ENCODE measurements at places on chromosomes 6 and 20. TPM values are rescaled to one million over a fixed set of nuclear protein-coding genes. Genes with fewer than 3 reads are reported as not detected.

DNA sequence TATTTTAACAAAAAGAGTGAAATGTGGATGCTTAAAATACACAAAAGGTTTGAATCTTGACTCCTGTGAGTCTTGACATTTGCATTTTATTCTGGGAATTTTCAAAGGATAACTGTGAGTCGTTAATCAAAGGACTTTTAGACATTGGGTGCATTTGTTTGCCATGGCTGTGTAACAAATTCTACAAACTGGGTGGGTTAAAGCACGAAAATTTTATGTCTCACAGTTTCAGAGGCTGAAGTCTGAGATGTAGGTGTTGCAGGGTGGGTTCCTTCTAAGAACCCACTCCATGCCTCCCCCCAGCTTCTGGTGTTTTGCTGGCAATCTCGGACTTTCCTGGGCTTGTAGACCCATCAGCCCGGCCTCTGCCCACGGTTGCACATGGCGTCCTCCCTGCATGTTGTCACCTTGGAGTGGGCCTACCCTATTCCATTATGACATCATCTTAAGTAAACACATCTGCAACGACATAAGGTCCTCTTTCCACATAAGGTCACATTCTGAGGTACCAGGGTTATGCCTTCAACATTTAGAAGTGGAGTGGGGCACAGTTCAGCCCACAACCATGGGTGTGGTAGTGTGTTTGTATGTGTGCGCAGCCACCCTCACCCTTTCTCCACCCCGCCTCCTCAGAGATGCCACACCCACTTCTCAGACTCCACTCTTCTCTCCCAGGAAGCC lies 113.1 kb downstream of the FOXA2 start:
- no peak for DNase-seq

- no peak for DNase-seq
Observed at GRCh38 chr6:157912326-157912725, 69.3 kb upstream of the SYNJ2 start.

GRCh38 chr6:110528101-110528929 lies 51.9 kb upstream of the SLC22A16 start:
- peak; percentile 92 for DNase-seq

DNA sequence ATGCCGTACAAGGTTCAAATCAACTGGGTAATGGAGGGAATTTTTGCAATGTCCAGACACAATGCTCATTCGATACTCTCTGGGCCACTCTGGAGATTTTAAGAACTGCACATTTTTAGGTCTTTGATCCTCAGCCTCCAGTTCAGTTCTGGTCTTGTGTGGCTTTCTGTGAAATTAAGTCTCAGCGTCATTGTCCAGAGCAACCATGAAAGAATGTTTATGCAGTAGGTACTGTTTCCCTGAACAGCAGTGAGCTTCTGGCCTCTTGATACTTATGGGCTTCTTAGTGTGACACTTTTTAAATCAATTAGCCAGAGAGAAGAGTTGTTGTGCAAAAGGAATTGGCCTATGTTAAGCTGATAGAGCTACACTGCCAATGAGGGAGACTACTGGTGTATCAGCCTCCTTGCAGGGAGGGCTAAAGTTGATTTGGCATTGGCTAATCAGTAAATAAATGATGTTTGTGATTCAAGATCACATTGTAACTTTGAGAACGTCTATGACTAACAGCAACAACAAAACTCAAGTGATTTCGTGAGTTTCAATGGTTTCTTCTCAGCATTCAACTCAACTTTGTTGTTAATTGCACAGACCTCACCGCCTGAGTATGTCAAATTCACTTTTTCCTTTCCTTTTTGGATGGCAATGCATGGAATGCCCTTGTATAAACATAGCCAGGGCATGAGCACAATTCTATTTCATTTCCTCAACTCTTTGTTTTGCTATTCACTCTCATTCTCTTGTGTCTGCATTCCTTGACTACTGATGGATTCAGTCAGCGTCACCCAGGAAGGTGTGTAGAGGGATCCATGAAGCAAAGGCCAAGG lies 85.1 kb downstream of the GJA1 start:
- peak; percentile 96 for DNase-seq

- no peak for DNase-seq
Observed at GRCh38 chr6:44222486-44223318, 693 bp upstream of the SLC29A1 start.

DNA sequence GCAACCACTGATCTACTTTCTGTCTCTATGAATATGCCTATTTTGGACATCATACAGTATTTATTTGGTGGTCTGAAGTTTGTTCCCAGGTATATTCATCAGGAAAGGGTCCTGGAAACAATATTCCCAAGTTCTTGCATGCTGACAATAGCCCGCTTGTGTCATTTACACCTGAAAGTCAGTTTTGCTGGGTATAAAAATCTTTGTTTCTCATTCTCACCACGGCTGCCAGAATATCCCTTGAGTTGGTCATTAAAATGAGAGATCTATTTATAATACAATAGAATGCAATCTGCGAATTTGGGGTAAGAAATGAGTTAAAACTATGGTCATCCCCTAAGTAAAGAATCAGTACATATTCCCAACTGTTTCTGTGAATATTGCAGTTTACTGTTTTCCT lies 79.0 kb downstream of the MAN1A1 start:
- DNase-seq = no peak

GRCh38 chr6:150271501-150272263 lies 97.1 kb upstream of the IYD start:
- DNase-seq = no peak

DNA sequence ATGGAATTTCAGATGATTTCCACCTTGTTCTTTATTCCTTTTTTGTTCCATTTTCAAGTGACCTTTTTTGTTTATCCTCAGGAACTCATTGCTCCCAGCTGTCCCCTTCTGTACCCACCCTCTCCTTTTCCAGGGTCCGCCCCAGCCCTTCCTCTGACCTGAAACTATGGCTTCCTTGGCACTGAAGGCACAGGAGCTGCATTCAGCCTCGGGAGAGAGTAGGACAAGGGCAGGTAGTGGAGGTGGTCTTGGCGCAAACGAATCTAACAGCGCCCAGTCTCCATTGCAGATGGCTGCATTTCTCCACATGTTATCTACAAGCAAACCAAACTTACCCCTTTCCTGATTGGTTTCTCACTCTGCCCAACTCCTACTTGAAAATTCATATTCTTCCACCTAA lies 8.8 kb upstream of the ULBP2 start:
- no peak for DNase-seq

GRCh38 chr20:43442282-43442880 lies 15.3 kb upstream of the SRSF6 start:
- no peak for DNase-seq

- DNase-seq = no peak
Observed at GRCh38 chr6:23184351-23184750, 615.0 kb downstream of the HDGFL1 start.

- no peak for DNase-seq
Observed at GRCh38 chr6:146546443-146547043, 2.9 kb downstream of the RAB32 start.

DNA sequence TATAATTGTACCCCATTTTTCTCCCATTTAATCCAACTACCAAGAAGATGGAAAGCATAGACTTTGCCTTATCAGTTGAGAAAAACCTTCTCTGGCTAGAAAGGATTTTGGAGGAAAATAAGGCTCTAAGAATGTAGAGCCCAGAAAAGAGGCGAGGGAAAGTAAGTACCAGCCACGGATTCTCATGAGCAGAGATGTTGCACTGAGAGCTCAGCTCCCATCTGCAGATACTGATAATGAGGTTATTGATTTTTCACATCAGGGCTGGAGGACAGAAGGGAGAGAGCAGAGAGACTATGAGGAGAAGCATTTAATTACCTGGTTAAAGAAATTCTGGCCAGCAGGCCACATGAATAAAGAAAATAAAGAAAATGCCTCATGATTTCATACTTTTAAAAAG lies 104.4 kb upstream of the FAM184A start:
- no peak for DNase-seq

DNA sequence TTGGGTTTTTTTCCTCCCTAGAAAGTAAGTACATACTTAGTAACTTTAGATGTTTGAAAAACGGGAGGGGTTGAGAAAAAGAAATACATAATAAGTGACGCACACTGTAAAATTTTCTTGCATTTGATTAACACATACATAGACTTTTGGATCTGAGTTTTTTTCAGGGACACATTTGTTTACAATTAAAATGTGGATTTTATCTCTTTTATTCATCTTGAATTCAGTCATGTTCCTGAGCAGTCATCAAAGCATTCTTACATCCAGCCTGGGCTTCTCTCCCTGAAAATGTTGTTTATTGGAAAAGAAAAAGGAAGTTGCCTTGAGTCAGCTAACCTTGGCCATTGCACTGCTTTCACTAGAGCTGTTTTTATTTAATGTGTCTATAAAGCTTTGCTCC lies 8.7 kb upstream of the RPP40 start:
- peak; percentile 36 for DNase-seq

GRCh38 chr20:43870484-43870883 lies 44.2 kb upstream of the TOX2 start:
- DNase-seq = no peak

GRCh38 chr6:39263303-39264037 lies 34.2 kb upstream of the KCNK5 start:
- DNase-seq = no peak

GRCh38 chr6:56594699-56595098 lies 48.0 kb downstream of the DST start:
- no peak for DNase-seq

DNA sequence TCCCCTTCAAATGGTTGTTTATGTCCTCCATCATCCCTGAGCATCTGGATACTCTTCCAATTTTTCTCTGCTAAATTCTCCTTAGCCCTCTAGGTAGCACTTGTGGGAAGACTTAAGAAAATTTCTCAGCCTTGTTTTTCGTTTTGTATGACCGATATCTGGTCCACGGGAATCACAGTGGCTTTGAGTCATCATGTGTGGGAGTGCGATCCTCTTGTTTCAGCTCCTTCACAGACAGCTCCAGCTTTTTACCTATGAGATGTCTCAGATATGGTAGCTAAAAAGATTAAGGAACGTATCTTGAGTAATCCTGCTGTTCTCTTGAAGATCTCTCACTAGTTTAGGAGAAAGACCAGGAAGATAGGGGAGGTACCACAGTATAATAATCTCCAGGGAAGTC lies 196.1 kb downstream of the GRM1 start:
- DNase-seq = no peak

DNA sequence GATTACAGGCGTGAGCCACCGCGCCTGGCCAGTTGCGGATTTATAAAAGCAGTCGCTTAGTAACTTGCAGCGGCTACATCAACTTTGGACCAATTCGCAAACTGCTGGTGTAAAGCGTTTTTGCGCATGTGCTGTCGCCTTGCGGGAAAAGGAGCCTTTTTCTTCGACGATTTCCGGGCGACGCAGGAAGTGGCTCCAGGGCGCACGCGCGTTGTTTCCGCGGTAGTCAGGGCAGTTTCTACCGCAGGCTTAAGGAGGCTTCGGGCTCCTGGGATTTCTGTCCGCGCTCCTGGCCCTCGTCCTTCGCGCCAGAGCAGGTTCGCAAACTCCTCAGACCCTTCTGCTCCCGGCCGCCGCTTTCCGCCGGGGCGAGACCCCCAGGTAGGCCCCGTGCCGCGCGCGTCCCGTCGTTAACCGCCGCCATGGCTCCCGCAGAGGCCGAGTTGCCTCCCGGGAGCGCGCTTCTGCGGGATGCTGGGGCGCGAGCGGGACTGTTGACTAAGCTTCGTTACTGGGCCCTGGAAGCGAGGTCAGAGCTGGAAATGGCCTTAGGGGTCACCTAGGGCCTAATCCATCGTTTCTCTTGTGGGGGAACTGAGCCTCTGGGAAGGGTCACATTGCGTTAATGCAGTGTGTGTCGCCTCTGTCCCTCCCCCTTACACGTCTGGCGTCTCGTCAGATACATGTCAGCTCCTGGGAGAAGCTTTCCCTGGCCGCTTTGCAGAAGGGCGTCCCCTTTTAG lies at the start of gene RAE1:
RAE1 (plus strand) TSS at position 214 of the 742 bp plus-strand sequence. CDS start 2,784 bp downstream, outside the sequence.
- DNase-seq = peak; percentile 65

DNA sequence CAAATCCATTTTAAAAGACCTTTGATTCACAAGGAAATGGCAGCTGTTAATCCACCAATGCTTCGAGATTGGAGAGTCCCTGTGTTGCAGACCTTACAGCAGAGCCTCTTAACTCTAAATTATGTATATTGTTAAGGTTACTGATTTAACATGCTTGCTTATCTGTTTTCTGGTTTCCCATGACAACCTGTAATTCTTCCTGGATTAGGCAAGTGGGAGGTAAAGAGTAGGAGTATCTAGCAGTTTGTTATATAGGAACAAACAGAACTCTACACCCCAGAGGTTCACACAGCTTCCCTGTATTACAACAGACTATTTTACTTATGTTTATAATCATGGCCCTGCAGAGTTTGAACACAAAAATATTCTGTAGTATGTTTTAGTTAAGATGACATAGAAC lies 39.5 kb downstream of the NKX2-4 start:
- no peak for DNase-seq

GRCh38 chr20:32589256-32589655 lies 4.1 kb upstream of the NOL4L start:
- DNase-seq = no peak

DNA sequence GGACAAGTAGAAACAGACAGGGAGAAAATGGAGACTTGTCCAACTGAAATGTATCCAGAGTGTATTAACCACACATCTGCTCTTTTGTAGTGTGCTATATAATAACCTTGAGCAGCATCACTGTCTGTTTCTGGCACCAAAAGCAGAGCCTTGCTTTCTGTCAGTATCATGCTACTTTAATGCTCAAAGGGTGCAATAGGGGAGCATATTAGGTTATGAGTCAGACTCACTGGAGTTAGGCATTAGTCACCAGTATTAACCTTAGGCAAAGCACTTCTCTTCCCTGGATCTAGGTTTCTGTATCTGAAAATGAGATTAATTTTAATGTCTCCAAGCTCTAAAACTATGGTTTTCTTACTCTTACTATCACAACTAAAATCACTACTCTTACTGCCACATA lies 280.1 kb downstream of the TFAP2B start:
- DNase-seq = no peak

- no peak for DNase-seq
Observed at GRCh38 chr6:91626911-91627310, 1040.0 kb upstream of the MAP3K7 start.

DNA sequence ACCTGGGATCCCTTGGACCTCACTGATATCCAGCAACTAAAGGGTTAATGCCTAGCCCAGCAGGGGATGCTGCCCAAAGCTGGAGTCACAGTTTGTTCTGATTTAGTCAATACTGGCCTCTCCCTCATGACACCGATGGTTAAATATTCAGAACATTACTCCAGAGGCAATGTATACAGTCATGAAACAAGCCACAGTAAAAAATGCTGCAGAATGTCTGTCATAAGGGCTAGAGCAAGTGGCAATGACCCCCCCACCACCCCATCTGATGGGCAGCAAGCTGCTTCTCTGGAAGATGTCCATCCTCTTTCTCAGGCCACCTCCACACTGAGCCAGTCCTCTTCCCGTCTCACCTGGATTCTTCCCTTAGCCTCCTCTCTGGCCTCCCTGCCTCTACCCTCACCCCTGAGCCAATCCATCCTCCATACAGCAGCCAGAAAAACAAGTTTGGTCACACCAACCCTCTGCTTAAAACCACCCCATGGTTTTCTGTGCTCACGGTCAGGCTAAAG lies 99.0 kb upstream of the KCNG1 start:
- no peak for DNase-seq

- DNase-seq = no peak
Observed at GRCh38 chr20:35615667-35616464, at the start of gene SPAG4. SPAG4 (plus strand) TSS chr20:35615829; CDS start chr20:35616004, 175 bp downstream.

Gene SNAI1
- 6.9 TPM for total RNA-seq

Gene RGS17
- 8.6 TPM for total RNA-seq

Gene UNC5CL
- not detected for total RNA-seq

Gene GRM1
- 0.05 TPM for total RNA-seq

Gene MYB
- total RNA-seq = 0.47 TPM

Gene SLC35B3
- 15.6 TPM for total RNA-seq

Gene MTFR2
- 6.4 TPM for total RNA-seq

Gene ZBTB22
- total RNA-seq = 12.4 TPM

Gene MROH8
- total RNA-seq = 3.5 TPM

Gene C6orf132
- total RNA-seq = 2.1 TPM

Gene IRF4
- not detected for total RNA-seq

Gene ECT2L
- 0.12 TPM for total RNA-seq

Gene BPIFA1
- total RNA-seq = not detected

Gene BHLHE23
- total RNA-seq = not detected
